Cortex of kidney (tissue), 1 donor: ENCODE measurements at places on chromosomes 6 and 20.

DNA sequence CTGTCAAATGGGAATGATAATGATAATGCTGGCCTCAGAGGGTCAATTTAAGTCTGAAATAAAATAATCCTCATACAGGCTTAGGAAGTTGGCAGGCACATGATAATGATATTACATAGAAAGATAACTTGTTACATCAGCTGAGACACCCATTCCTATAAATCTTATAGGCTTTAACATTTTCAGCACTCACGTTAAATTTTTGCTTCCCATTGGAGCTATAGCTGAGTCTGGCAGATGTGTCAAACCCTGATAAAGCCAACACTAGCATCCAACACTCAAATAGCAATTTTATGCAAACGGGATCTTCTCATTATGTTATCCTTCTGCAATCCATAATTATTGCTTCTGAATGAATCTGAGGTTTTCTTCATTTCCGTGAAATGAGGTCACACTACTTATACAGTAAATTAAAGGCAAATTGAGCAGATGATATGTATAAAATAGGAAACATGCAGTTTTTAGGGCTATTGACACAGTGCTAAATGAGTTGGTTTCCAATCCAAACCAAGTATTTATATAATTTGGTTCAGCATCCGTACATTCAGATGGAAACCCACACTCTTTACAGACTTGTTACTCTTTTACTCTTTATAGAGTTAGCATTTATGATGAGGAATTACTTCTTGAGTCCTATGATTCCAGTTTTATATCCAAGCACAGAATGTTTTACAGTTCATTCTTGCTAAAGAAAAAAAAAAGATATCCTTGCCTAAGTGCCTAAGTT is 481.6 kb downstream of the BTBD3 start:
- DNase-seq = no peak

DNA sequence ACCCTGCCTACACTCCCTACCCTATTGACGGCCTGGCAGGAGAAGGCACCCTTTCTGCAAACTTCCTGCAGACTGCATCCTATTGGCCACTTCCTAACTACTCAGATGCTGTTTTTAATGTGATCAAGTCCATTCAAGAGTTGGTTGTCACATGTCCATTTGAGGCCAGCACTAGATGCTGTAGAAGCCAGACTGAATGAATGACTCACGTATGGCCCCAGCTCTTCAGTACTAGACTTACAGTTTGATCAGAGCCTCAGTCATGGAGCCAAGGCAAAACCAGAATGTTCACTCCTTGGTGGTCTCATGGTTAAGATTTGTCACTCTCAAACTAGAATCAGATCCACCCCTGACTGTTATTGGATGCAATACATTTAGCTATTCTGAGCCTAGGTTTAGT is 101.7 kb downstream of the OPRM1 start:
- no peak for DNase-seq

DNA sequence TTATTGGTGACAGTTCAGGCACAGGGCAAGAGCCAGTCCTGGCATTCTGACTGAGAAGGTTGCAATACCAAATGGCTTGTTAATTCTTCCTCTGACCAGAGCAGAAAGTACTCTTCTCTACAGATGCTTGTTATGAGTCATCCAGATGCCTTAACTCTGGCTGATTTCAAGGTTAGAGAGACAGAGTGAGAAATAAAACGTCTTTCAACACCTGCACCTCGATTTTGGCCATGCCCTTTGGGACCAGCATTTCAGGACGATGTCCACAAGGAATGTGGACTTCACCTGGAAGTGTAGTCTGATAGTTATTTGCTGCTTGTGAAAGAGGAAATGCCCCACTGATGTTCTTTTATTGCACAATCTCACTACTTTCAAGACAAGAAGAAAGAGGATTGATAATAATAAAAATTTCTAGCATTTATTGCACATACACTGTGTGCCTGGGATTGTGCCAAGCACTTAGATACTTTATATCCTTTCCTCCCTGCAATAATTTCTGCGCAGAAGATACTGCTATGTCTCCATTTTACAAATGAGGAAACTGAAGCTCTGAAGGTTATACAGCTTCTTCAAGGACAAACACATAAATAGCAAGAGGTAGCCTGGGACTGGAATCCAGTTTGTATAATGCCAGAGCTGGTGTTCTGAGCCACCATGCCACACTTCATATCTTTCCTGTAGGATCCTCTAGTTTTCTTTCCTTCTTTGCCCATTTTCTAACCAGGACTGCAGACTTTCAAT is 33.5 kb upstream of the MCM3 start:
- DNase-seq = no peak

DNA sequence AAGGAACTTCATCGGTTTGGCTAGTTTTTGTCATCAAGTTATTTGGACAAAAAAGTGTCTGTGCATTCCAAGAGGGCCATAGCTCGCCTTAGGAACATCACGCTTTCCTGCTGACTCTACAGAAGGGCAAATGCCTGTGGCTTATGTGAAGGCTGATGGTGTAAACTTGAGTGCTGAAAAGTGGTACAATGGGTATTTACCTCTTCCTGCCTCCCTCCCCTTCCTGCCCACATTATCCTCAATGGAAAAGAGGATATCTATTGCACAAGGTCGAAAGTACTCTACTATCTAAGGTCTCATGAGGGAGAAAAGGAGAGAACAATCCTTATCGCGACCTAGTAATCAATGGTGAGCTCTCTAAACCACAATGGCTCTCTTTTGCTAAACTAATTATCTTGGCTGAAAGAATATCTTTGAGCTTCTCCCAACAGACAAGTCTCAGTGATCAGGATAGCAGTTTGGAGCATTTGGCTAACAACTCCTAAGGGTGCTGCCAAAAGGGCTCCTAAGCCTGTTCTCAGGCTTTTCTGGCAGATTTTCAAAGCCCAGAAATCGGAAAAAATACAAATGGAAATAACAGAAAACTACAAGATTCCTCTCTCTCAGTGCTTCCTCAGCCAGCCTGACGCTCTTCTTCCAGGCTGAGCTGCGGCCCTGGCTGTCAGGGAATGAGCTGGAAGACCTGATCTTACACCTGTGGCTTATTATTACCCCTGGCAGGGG is 42.6 kb upstream of the ENPP1 start:
- DNase-seq = no peak

- no peak for DNase-seq
Measured at GRCh38 chr20:13661070-13661685, 22.4 kb upstream of the TASP1 start.
